Activated naive CD4-positive, alpha-beta T cell (primary cell): ENCODE measurements at places on chromosomes 3 and 15.

- no peak for DNase-seq
These were observed 233.7 kb downstream of the SHQ1 start for GRCh38 chr3:72614394-72615074.

DNA sequence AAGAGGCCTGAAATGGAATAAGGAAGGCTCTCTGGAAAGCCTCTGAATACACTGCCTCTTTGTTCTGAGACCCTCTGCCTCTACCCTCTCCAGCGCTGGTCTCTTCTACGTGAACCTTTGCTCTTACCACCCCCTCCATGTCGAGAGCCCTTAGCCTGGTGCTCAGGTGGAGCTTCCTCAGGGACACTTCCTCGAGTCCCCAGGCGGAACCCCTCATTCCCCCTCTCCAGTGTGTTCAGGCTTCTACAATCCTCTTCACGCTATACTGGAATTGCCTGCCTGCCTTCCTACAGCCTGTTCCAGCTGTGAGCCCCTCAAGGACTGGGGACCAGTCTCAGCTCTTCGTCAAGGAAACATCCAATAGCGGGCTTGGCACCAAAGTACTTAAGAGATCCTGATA is 7.4 kb downstream of the STIMATE start:
- DNase-seq = no peak

- DNase-seq = no peak
These were observed 12.8 kb downstream of the NXPE3 start for GRCh38 chr3:101791778-101792177.

GRCh38 chr15:65641768-65642475 is 20.2 kb downstream of the SLC24A1 start:
- DNase-seq = no peak

DNA sequence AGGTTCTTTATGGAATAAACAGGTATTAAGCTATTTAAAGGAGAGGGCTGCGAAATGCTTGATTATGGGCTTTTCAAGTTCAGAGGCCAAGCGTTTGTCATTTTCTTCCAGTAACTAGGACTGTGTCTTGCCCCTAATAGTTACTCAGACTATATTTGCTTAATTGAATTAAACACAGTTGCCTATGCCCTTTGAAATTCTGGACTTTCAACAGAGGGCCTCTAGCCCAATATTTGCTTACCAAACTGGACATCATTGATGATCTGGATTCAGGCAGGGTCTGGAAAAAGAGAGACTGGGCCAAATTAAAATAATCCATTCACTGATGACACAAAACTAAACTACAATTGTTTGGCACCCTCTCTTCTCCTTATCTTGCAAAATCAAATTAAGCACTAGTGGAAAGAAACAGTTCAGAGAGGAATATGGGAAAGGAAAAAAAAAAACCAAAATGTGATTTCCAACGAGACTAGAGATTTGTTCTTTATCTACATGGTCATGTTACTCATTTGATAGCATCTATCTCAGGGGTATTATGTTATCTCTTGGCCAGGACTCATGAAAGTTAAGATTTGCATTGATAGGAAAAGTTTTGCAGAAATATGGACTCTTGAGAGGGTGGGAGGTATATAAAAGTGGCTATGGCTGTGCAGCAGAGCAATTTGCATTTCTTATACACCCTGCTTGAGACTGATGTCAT is 75.1 kb upstream of the TSEN2 start:
- DNase-seq = no peak
